ENCODE measurements at places on chromosomes 4 and X.

- no peak for DNase-seq
Measured at GRCh38 chr4:8682296-8682695, 89.7 kb downstream of the CPZ start.

DNA sequence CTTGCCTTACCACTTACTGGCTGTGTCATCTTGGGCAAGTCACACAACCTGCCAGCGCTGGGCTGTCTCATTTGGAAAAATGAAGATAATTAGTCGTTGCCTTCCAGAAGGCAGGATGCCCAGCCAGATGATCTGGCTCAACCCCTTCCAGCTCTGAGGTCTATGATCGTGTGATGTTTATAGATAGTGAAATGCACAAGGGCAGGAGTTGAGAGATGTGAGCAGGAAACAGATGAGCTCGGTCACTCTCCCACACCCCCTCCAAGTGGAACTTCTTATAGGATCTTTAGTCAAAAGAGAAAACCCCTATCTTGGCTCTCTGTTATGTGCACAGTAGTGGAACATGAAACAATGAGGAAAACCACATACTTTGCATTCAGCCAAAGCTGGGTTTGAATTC, 336.8 kb upstream of the PPARGC1A start:
- DNase-seq, result peak; percentile 49

GRCh38 chrX:149044471-149044870, 460.6 kb downstream of the IDS start:
- DNase-seq, result no peak

DNA sequence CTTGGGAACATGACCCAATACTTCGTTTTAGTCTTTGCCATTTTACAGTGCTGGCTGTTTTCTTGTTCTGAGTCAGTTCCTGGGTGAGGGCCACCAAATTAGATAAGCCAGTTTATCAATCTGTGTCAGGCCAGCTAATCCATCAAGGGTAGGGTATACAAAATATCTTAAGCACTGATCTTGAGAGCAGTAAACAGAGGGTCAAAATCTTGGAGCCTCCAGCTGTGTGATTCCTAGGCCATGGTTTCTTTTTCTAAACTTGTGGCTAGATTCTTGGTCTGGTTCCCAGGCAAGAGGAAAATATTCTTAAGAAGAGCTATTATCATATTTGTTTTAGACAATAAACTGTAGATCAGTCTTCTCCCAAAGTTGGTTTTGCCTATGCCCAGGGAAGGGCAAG, 1396.6 kb upstream of the PABPC4L start:
- no peak for DNase-seq

- DNase-seq, result peak; percentile 24
Measured at GRCh38 chr4:181807771-181808170, 435.4 kb upstream of the TENM3 start.

- DNase-seq, result peak; percentile 15
Measured at GRCh38 chr4:77481856-77482255, 123.8 kb upstream of the CXCL13 start.
